ENCODE measurements at places on chromosomes 4 and X. TPM values are rescaled to one million over a fixed set of nuclear protein-coding genes. Genes with fewer than 3 reads are reported as not detected.

The FAM133A gene
- total RNA-seq, result not detected

The GRID2 gene
- total RNA-seq, result not detected

The ARHGAP36 gene
- total RNA-seq, result not detected

The RELL1 gene
- 45.5 TPM for total RNA-seq

The WWC2 gene
- total RNA-seq, result 13.6 TPM

The OTC gene
- not detected for total RNA-seq

The CXXC4 gene
- total RNA-seq, result not detected

The SMIM10L2A gene
- total RNA-seq, result under 0.01 TPM

The CABS1 gene
- not detected for total RNA-seq

The MTM1 gene
- 5.1 TPM for total RNA-seq

The ADH1C gene
- total RNA-seq, result 0.73 TPM

The HGFAC gene
- total RNA-seq, result not detected

The SMIM31 gene
- total RNA-seq, result not detected

The DNAAF6 gene
- total RNA-seq, result not detected

The ABCG2 gene
- total RNA-seq, result 0.39 TPM

The MFAP3L gene
- total RNA-seq, result 2.5 TPM

The PPEF1 gene
- not detected for total RNA-seq

The SYN1 gene
- 0.20 TPM for total RNA-seq

The TMEM154 gene
- 11.1 TPM for total RNA-seq

The HSFX3 gene
- not detected for total RNA-seq

The MAGEA11 gene
- total RNA-seq, result not detected

The DMRTC1B gene
- not detected for total RNA-seq

The CTAG1A gene
- total RNA-seq, result not detected

The GABRE gene
- total RNA-seq, result 13.6 TPM

The EFHC2 gene
- 0.37 TPM for total RNA-seq

The GSX2 gene
- not detected for total RNA-seq

The SLC9B1 gene
- 0.73 TPM for total RNA-seq

The ARX gene
- not detected for total RNA-seq

The SLC2A9 gene
- total RNA-seq, result 0.78 TPM

The TEX13C gene
- total RNA-seq, result not detected

The UGT2B15 gene
- not detected for total RNA-seq

The MND1 gene
- 8.0 TPM for total RNA-seq
